Coronary artery (tissue), 2 donors: ENCODE measurements at places on chromosomes 2 and 18.

- DNase-seq, result no peak
These were observed 481.8 kb downstream of the DLGAP1 start for GRCh38 chr18:3973191-3973850.

DNA sequence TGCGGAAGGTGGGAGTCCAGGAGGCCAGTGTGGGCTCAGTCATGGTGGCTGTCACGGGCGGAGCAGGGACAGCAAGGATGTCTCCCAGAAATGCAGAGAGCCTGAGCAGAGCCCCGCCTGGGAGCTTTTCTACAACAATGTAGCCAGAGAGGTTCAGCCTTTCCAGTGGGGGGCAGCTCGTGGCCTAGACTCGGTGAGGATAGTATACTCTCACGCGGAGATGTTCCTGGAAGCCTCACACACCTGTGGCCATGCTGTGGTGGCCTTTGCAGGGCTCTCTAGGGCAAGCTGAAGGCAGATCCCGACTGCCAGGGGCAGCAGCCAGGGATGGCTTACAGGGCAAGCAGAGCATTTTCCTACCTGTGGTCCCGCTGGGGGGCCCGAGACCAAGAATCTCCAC, 244.1 kb downstream of the LDLRAD4 start:
- DNase-seq, result no peak

DNA sequence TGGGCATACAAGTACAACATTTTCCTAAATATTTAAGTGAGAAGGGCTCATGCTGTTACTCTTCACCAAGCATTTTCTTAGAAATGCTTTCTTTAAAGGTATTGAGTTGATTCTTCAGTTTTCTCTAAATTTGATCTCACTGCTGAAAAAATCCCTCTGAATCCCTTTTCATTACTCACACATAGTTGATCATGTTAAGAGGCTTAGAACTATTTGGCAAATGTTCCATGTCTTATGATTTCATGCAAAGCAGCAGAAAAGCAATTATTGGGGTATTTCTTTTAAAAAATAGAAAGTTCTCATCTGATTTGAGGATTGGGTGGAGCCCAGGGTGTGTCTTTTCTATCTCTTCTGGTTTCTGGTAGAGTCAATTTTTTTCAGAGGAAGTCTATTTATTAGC, 1079.8 kb upstream of the ZEB2 start:
- DNase-seq, result no peak

- no peak for DNase-seq
These were observed 364.5 kb downstream of the PARD3B start for GRCh38 chr2:204909791-204910190.

GRCh38 chr2:184685999-184686841, 87.9 kb downstream of the ZNF804A start:
- DNase-seq, result no peak

DNA sequence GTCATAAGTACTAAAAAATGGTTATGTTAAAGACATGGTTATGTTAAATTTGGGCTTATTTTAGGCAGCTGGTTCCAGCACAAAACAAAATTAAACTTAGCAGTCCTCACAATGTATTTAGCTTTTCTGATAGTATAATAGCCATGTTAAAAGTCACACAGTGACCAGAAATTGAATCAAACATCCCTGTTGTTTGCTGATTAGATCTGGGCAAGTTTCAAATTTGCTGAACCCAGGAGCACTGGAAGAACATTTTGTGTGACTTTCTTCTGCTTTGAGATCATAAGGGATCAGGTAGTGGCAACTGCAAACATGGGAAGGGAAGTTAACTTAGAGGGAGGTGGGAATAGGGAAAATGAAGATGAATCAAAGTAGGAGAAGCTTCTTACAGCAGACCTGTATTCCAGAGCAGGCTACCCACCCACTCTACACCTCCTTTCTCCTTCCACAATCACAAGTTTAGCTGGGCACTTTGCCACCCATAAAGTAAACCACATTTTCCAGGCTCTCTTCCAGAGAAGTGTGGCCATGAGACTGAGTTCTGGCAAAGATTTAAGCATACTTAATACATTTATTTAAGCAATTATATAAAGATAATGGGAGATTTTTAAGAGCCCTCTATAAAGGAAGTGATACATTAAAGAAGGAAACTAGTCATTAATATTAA, 616.1 kb upstream of the LRATD1 start:
- DNase-seq, result no peak

GRCh38 chr18:50689578-50689977, 129.7 kb downstream of the MAPK4 start:
- DNase-seq, result no peak

DNA sequence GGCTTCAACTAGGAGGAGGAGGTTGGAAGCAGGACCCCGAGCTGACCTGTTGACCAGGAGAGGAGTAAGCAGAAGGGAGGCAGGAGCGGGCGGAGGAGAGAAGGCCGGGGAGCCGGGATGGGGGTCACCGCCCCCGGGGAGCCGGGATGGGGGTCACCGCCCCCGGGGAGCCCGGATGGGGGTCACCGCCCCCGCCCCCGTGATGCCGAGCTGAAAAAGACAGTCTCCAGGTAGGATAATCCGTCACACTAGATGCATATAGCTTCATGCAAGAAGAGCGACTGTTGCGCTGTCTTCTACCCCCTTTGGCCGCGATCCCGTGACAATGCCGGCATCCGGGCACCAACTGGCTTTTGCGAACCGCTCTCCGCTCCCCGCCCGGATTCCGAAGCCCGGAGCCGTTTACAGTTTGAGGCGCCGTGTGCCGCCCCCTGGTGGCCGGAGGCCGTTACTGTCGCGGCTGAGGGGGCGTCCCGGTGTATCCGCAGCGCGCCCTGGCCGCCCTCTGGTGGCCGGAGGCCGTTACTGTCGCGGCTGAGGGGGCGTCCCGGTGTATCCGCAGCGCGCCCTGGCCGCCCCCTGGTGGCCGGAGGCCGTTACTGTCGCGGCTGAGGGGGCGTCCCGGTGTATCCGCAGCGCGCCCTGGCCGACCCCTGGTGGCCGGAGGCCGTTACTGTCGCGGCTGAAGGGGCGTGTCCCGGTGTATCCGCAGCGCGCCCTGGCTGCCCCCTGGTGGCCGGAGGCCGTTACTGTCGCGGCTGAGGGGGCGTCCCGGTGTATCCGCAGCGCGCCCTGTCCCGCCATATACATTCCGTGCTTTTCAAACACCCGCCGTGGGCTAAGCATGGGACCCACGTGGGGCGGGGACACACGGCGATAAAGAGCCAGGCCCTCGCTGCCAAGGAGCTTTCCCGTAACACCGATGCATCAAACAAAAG, 89.6 kb downstream of the ACTR3 start:
- DNase-seq, result no peak
